Activated CD8-positive, alpha-beta memory T cell treated with anti-CD3 and anti-CD28 coated beads for 4 hours (primary cell): ENCODE measurements at places on chromosomes 5 and 9.

GRCh38 chr5:75471193-75471592 lies 40.2 kb downstream of the CERT1 start:
- DNase-seq, result no peak

DNA sequence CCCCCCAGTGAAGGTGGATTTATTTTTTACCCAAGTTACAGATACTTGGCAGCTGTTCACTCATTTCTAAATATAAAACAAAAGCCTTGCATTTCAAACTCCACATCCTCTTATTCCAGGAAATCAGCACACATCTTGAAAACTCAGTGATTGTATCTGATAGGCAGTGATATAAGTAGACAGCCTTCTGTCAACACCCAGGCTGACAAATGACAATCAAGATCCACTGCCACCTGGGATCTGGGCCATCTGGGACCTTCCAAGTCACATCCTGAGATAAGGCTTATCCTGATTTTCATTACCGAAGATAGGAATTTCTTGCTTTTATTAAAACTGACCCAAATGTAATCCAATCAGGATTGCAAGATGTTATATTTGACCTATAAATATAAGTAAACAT lies 201.3 kb upstream of the PUM3 start:
- DNase-seq, result no peak

DNA sequence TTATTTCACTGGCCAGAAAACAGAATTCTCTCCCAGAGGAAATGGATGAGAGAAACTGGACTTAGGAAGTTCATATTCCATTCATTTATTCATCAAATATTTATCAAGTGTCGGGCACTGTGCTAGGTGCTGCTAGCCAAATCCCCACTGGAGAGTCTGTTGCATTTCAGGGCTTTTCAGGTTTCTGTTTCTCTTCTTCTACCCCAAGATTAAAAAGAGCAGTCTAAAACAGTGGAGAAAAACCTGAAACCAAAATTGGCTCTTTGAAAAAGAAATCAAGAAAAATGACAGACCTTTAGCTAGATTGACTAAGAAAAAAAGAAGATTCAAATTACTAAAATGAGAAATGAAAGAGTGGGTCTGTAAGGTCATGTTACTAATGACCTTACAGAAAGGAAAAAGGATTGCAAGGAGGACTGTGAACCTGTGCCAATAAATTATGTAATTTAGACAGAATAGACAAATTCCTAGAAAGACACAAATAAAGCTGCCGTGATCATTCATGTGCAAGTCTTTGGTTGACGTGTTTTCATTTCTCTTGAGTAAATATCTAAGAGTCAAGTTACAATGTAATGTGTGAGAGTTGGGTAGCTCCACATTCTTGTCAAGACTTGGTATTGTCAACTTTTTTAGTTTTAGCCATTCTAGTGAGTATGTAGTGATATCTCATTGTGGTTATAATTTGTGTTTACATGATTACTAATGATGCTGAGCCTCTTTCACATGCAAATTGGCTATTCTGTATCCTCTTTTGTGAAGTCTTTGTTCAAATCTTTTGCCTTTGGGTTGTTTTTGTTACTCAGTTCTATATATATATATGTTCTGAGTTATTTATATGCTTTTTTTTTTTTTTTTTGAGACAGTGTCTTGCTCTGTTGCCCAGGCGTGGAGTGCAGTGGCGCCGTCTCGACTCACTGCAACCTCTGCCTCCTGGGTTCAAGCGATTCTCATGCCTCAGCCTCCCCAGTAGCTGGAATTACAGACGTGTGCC lies 23.7 kb downstream of the SNX30 start:
- DNase-seq, result no peak

- DNase-seq, result no peak
Observed at GRCh38 chr5:59132131-59132530, 549.3 kb downstream of the RAB3C start.

- DNase-seq, result no peak
Observed at GRCh38 chr9:134787601-134788531, 92.7 kb upstream of the FCN2 start.

- DNase-seq, result no peak
Observed at GRCh38 chr9:86405926-86406325, 51.7 kb upstream of the TUT7 start.
